NCI-H1105 (cell line): ENCODE measurements at places on chromosomes 2 and 18.

DNA sequence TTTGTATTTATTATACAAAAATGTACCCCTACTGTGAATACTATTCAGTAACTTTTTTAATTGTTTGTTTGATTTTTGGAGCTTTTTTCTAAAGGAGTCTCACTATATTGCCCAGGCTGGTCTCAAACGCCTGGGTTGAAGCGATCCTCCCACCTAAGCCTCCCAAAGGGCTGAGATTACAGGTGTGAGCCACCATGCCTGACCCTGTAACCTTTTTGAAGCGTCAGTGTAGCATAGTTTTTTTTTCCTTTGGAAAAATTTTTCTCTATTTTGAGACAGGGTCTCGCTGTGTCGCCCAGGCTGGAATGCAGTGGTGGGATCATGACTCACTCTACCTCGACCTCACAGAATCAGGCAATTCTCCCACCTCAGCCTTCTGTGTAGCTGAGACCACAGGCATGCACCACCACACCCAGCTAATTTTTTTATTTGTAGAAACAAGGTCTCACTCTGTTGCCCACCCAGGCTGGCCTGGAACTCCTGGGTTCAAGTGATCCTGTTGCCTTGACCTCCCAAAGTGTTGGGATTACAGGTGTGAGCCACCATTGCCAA lies 2.0 kb downstream of the GMCL1 start:
- no peak for DNase-seq

DNA sequence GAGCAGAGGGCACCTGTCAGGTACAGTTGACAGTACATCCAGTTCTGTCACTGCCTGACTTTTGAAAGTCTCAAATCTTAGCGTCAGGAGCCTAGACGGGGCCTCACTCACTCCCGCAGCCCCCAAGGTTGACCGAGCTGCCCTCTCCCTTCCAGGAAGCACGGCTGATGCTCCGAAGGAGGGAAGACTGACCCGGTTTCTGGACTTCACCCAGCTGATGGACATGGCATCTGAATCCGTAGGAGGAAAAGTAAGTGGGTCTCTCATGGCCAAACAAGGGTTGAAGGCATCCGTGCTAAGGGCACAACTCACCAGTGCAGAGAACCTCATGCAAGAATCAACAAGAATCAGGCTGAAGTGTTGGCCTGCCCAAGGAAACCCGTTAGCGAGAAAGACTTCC lies 12.9 kb downstream of the ALLC start:
- no peak for DNase-seq

- DNase-seq: no peak
These were observed 93.3 kb downstream of the THSD7B start for GRCh38 chr2:136858656-136859055.

GRCh38 chr2:98236935-98237334 lies 109.3 kb upstream of the CNGA3 start:
- no peak for DNase-seq

- peak; percentile 26 for DNase-seq
These were observed 32.6 kb upstream of the SPAG16 start for GRCh38 chr2:213251618-213252017.

DNA sequence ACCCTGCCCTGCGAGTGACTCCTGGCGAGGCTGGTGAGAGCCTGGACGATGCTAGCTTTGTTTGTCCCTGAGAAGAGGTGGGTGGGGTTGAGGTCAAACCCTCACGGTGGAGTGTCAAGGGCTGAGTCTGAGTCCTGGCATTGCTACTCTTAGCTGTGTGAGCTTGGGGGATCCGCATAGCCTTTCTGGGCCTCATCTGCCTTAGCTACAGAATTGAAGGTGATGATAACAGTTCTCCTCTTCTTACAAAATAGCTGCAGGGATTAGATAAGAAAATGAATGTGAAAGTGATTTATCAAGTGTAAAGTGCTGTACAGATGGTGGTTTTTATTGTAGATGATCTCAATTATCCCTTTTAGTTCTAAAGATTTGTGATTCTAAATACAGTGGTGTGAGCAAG lies 144.6 kb downstream of the LPIN1 start:
- no peak for DNase-seq

- no peak for DNase-seq
These were observed 40.5 kb downstream of the IRS1 start for GRCh38 chr2:226758921-226759640.

DNA sequence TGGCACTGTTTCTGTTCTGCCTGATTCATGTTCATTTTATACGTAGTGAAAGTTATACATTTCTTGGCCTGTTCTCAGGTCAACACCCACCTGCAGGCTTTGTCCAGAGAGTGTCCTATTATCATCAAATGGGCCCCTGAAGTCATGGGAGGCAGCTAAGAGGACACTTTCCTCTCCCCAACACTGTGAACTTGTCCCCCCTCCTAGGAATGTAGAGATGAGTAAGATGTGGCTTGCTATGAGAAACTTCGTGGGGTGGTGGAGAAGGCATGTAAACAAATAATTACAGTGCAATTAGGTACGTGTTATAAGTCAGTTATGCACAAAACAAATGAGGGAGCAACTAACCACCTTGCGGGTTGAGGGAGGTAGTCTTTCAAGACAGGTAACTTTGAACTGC lies 57.9 kb downstream of the COL4A3 start:
- no peak for DNase-seq

GRCh38 chr18:48752478-48752877 lies 198.3 kb downstream of the SMAD7 start:
- no peak for DNase-seq

GRCh38 chr2:237475704-237476141 lies 11.3 kb upstream of the MLPH start:
- DNase-seq: no peak

GRCh38 chr2:191012845-191013681 lies 908 bp downstream of the STAT1 start:
- no peak for DNase-seq

GRCh38 chr2:69608109-69608508 lies 35.4 kb downstream of the AAK1 start:
- DNase-seq: no peak

DNA sequence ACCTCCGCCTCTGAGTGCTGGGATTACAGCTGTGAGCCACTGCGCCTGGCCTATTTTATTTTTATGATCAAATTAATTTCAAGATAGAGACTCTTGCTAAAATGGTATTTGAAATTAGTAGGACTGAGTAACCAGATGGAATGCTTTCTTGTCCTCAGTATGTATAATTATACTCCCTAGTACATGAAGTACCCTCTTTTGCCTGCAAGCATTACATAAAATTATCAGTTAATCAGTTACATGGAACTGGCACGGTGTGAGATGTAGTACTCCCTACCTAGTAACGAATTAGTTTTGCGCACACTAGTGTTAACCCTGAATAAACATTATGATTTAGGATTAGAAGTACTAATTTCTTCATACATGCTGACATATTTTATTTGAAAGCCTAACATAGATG lies 41.6 kb downstream of the RBBP8 start:
- DNase-seq: no peak

GRCh38 chr18:35408843-35409261 lies 31.7 kb upstream of the ZNF396 start:
- no peak for DNase-seq

DNA sequence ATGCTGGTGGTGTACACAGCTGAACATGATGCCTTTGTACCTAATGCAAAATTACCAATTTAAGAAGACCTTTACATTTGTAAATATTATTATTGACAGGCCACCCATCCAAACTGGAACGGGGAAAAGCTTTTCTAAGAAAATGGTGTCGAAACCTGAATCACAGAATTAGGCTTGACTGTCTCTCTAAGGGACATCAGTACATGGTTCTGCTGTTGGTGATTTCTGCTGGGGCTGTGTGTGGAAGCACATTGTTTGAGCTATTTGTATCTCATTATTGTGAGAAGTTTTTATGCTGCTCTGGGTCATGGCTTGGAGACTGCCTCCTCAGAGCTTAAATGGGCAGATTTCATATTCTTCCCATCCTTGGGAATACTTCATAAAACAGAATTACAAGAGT lies 420.9 kb upstream of the POU3F3 start:
- no peak for DNase-seq

DNA sequence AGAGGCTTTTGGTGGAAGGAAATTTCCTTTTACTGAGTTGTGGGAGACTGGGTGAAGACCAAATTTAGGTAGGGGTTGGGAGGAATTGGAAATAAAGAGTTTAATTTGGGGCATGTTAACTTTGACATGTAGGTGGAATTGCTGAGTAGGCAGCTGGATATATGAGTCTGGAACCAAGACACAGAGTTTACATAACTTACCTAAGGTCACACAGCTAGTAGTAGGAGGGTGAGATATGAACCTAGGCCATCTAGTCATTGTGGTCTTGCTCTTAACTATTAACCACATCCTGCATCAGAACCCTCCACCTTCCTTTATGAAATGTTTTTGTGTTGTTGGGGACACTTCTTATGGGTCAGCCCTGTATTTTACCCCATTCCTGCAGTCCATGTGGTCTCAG lies 113.1 kb downstream of the ICOS start:
- DNase-seq: no peak

GRCh38 chr2:96205888-96206287 lies 2.7 kb downstream of the STARD7 start:
- no peak for DNase-seq

DNA sequence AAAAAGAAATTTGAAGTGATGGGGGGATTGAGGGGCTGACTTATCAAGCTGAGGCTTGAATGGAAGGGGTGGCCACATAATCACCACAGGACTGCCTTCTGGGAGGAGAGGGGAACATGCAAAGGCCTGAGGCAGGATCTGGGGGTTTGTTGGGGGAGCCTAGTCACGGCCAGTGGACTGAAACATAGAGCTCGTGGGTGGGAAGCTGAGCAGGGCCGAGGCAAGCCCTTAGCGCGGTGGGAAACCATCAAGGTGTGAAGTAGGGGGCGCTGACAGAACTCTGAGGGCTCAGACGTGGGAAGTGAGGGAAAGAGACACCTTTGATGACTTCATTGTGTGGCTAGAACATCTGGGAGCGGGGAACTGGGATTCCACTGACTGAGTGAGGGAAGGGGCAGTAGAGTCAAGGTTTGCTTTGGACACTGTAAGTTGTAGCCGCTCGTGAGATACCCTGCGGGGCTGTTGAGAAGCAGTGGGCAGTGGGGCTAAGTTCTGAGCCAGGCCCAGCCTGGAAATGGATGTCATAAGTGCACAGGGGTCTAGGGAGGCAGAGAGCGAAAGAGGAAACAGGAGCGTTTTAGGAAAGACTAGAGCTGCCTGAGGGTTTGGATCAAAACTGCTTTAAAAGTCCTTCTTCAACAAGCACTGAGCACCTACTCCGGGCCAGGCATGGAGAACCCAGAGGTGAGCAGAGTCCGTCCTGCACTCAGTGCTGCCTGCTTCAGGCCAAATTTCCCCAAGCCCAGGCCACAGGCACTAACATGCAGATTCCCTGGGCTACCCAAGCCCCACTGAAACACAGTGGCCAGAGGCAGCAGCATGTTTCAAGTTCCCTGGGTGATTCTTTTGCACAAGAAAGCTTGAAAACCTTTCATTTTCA lies 686 bp upstream of the SNORC start:
- DNase-seq: no peak

DNA sequence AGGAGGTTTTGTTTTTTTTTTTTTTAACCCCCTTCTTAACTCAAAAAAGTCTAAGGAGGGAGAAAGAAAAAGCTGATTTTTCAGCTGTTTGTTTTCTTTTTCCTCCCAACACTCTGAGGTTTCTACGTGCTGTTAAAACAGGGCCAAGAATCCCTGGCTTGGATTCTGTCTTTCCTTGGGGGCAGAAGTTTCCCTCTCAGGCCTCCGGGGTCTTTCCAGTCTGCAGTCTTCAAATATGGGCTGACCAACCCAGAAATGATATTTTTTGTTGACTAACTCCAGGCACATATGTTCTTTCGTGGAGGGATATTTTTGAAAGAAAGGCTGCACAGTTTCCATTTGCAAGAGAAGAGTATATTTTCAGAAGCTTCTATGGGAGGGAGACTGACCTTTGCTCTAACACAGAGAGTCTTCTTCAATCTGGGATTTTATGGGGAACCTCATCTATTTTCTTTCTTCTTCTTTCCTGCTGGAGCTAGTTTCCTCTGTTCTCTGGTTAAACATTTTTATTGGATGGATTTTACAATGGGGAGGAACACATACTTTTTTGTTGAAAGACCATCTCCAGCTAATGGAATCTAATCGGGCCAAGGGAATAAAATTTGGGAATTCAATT lies 93.3 kb upstream of the SPRED2 start:
- no peak for DNase-seq

DNA sequence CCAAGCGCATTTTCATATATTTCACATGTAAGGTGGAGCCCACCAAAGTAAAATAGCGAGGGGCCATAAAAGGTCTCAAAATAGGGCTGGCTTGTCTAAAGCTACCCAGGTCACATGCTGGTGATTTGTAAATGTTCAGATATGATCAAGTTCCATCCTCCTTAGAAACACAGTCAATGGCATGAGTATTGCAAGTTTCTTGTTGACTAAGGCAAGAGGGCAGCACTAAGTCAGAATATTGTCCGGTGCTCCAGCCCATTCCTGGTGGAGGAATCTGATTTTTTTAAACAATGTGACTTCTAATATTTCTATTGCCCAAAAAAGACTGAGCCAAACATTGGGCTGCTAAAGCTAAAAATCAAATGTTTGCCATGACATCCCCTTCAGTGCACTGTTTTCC lies 85.1 kb downstream of the LAMA1 start:
- DNase-seq: no peak

DNA sequence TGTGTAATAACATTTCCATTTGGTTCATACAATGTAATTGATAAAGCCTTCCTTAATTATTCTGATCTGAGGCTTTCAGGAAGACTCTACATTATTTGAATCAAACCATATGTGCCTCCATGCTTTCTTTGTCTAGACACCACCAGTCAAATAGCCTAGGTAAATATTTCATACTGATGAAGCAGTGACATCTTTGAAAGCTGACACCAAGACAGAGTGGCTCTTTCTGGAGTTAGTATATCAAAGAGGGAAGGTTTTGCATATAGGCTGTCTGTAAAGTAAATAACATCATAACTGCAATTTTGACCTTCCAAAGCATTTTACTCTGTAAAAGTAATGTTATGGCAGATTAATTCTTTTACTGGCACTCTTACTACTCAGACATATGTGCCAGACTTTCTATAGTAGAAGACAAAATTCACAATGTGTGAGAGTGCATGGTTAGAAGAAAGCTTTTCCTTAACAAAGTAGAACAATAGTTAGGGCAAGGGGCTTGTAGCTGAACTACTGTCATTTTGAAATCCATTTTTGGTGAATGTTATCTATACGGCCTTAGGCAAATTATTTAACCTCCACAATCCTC lies 177.3 kb downstream of the ERBB4 start:
- no peak for DNase-seq

DNA sequence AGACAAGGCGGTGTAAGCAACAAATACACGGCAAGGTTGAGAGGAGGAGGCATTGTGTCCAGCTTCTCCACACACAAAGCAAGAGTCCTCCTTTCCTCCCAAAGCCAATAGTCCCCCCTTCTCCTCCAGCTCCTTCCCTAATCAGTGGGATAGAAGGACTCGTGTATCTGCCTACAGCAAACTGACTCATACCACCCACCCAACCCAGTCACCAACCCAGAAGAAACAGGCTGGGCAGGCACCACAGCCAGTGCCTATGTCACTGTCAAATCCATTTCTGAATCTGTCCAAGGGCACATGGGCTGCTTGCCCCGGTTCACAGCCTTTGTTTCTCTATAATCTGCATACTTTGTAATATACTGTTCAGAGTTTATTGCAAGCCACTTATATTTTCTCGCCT lies 19.2 kb upstream of the NMS start:
- DNase-seq: no peak

GRCh38 chr2:133303150-133303549 lies 265.1 kb downstream of the NCKAP5 start:
- DNase-seq: no peak
